ENCODE measurements at places on chromosomes 7 and 10.

GRCh38 chr10:126497672-126498071, 109.4 kb upstream of the ADAM12 start:
- no peak for DNase-seq

DNA sequence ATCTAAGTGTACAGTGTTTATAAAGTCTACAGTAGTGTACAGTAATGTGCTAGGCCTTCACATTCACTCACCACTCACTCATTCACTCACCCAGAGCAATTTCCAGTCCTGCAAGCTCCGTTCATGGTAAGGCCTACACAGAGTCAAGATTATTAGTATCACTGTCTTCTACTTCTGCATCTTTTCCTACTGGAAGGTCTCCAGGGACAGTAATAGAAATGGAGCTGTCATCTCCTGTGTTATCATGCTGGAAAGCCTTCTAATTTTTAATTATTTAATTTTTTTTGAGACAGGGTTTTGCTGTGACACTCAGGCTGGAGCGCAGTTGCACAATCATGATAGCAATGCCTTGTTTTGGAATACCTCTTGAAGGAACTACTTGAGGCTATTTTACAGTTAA, 207.0 kb downstream of the HTR7 start:
- DNase-seq = no peak

DNA sequence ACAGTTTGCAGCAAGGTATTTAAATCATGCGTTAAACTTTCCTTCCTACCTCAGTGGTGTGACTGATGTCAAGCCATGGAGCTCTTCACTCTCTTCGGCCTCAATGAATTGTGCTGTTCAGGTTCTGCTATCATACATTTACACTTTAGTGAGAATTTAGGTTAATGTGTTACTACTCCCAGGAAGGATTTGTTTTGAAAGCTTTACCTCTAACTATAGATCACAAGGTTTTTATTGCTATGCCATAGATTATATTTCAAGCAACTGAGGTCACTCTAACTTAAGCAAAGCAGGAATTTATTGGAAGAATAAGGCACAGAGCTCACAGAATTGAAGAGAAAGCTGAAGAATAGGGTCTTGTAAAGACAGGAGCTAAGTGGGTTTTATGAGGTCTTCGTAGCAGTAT, 11.0 kb upstream of the ADD3 start:
- no peak for DNase-seq

DNA sequence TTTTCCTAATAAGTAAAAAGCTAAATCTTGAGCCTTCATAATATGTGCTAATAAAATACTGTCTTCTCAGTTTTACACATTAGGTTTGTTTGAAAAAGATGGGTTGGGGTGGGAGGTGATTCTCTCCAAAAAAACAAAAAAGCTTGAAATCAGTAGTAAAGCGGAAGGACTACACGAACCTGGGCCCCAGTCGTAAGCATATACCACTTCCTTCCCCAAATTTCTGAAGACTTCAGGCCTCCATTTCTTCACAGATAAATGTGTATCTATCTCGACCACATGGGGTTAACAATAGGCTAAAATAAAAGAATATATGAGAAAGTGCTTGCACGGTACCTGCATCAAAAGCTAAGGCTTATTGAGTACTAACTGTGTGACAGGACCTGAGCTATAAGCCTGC, 51.6 kb upstream of the PAX2 start:
- DNase-seq = no peak

- no peak for DNase-seq
Observed at GRCh38 chr10:116721547-116722392, 20.6 kb downstream of the HSPA12A start.

DNA sequence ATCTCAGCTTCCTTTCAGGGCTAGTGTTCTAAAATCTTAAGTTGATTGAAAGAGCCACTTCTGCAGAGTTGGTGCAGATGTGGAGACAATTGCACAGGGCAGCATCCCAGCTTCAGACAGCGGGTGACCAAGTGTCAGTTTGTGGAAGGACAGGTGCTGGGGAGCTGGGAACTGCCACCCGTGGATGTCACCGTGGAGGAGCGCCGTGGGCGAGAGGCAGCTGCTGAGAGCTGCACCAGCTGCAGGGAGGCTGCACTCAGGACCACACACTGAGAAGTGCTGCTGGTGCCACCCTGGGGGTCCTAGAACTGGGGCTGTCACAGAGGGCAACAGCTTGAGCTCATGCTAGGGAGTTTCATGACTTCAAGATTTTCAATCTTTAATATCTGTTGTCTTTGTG, 543.0 kb upstream of the FZD8 start:
- DNase-seq = no peak

DNA sequence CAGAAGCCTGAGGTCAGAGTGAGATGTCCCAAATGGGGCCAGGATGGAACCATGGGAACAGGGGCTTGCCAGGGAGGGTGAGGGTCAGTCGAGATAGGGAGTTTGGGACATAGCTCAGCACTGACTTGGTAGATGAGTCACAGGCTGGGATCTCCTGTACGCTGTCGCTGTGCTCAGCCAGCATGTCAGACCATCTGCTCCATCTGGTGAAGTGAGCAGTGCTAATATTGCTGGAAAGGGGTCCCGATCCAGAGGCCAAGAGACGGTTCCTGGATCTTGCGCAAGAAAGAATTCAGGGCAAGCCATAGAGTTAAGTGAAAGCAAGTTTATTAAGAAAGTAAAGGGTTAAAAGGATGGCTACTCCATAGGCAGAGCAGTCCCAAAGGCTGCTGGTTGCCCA, 505.6 kb downstream of the GALNT17 start:
- DNase-seq = no peak

GRCh38 chr10:127556916-127557315, 7.8 kb downstream of the NPS start:
- no peak for DNase-seq

GRCh38 chr7:17056491-17057142, 174.8 kb upstream of the AGR3 start:
- no peak for DNase-seq

GRCh38 chr10:70648427-70648826, 23.9 kb upstream of the ADAMTS14 start:
- DNase-seq = no peak

GRCh38 chr7:151683615-151684407, 164.1 kb upstream of the RHEB start:
- no peak for DNase-seq

DNA sequence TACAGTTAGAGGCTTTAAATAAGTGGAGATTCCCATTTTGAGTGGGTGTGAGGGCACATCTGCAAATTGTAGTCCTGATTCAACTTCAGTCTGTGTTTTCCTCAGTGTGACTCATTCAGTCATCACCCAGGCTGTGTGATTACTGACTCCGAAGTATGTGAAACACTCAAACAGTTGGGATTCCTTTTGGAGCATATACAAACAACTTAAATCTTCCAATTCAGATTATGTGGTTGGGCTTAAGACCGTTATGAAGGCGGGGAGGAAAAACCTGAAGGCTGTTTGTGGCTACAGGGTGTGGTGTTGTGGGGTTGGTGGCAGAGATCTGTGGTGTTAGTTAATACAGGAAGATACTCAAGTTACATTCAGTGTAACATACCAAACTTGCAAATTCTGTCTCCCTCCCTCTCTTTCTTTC, 259.7 kb upstream of the FERD3L start:
- no peak for DNase-seq

- no peak for DNase-seq
Observed at GRCh38 chr10:131860311-131860710, 40.5 kb upstream of the PPP2R2D start.

DNA sequence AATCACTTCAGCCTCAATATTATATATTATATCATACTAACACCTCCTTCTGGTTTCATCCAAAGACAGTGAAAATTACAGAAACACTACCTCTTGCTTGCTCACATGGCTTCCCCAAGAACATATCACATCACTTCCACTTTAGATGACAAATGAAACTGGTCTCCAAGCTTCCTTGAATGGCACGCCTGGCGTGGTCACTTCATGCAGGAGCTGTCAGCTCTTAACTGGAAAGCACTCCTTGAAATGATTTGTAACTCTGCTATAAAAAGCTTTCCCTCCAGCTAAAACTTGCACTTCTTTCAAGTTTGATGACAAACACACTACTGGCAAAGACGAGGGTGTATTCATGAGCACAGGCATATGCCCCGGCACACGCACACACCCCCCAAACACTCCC, 84.1 kb upstream of the INHBA start:
- no peak for DNase-seq

- DNase-seq = no peak
Observed at GRCh38 chr10:126854726-126855495, 50.3 kb upstream of the DOCK1 start.

All from stimulated activated CD8-positive, alpha-beta memory T cell treated with anti-CD3 and anti-CD28 coated beads, Interleukin-12 subunit alpha, Interleukin-12 subunit beta, amount 100 ng/mL, for 1 hour (primary cell).